ENCODE measurements at places on chromosomes 4 and X.
A peak's percentile ranks its signal among the peaks of the same experiment; 100 is the strongest.

DNA sequence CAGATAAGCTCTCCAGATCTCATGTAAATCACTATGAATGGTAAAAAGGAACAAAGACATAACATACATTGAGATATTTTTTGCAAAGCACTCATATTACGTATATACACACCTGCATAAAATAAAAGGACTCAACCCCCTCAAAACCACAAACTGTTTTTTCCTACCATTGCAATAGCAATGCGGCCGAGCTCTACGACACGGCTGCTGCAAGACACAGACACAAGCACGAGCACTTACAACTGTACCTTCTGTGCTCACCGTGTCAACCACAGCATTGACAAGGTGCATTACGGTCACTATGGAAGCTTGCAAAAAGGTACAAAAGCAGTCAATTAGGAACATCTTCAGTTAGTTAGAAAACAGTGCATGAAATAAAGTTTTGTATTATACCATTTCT, 37.1 kb upstream of the MTNR1A start:
- no peak for DNase-seq

DNA sequence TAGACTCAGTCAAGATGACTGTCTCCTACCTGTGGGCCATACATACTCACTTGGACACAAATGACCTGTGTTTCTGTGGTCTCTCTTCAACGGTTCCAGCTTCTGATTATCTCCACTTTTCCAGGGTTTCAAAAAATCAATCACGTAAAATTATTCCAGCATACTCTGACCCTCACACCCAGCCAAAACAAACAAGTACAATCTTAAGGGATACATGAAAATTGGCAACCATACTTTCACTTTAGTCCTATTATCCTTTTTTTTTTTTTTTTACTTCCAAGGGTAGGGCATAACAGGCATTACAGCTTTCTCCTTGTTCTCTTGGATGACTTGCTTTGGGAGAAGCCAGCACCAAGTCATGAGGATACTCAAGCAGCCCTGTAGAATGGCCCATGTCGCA, 225.8 kb upstream of the GALNT7 start:
- DNase-seq = no peak

- DNase-seq = no peak
These were observed 297.8 kb downstream of the RAPGEF2 start for GRCh38 chr4:159400558-159401225.

GRCh38 chrX:17596546-17597205, 140.6 kb upstream of the SCML1 start:
- DNase-seq = no peak

GRCh38 chrX:154397888-154398667, at the start of gene RPL10:
RPL10 (plus strand) TSS chrX:154398377; CDS start chrX:154398520, 143 bp downstream.
- DNase-seq = peak; percentile 97

- DNase-seq = no peak
These were observed 127.8 kb downstream of the TET2 start for GRCh38 chr4:105274504-105274903.

- no peak for DNase-seq
These were observed 21.4 kb upstream of the CLGN start for GRCh38 chr4:140448830-140449229.

DNA sequence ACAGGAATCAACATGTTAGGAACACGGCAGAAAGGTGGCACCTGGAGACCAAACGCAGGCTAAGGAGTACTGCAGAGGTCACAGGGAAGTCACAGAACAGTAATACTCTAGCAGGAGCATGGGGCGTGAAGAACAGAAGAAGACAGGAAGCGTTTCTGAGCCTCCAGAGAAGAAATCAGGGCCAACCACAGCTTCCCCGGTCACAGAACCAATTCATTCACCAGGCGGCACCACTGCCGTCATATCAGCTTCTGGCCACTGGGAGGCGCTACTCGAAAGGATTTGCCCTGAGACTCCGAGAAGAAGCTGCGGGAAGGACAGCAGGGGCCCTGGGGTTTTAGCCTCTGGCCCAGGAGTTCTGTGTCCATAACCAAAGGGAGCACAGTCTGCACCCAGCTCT, 78.0 kb upstream of the DRD5 start:
- DNase-seq = peak; percentile 57

- DNase-seq = no peak
These were observed 10.2 kb upstream of the INTU start for GRCh38 chr4:127622621-127622920.

DNA sequence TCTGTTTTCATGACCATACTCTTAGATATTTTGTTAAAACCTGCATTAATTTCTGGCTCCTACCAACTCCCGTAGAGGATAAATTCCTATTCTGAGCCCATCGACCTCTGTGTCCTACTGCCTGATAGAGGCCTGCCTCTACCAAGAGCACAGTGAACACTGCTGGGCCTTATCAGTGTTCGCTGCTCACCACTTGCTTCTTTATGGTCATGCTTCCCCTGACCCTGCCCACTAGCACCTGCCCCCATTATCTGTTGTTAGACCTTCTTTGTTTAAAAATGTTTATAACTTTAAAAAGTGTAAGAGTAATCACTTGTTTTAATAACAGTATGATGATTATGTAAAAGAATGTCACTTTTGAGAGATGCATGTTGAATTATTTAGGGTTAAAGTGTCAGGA, 6.1 kb downstream of the DAPP1 start:
- DNase-seq = no peak

DNA sequence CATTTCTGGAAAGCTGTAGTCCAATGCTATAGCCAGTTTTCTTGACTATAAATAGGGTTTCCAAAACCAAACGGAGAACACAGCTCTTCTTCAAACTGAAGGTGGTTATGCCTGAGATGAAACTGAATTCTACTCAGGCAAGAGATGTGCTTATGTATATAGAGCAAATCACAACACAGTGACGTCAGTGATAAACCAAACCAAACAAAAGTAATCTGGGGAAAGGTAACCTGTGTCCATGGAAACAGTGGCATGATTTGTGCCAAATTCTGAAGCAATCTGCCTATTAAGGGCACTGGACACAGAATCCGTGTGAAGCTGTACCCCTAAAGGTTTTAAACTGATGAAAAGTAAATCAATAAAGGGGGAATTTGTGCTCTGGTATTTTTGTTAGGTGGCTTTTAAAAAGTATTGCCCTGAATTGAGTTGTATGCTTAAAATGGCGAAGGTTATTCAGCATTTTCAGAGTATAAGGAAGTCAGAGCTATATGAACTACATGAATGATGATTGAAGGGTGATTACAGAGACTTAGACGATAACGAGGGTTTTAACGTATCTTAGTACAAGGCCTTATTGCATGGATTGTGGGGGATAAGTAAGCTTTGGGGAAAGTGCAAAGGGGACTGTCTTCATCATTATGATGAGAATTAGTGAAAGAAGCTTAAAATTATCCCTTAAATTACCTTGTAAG, 38.6 kb downstream of the NPY5R start:
- DNase-seq = no peak

- no peak for DNase-seq
These were observed 228.4 kb upstream of the VCX start for GRCh38 chrX:7614616-7615015.

Measured in erythroblast (primary cell).